ENCODE measurements at places on chromosomes 3 and 15. TPM values are rescaled to one million over a fixed set of nuclear protein-coding genes. Genes with fewer than 3 reads are reported as not detected.
A peak's percentile ranks its signal among the peaks of the same experiment; 100 is the strongest.

GRCh38 chr3:186638259-186638658, 1.9 kb upstream of the FETUB start:
- no peak overlapping the region for H3K27ac ChIP-seq
- H3K36me3 ChIP-seq, result no peaks in the 10 kb centered on the region
- no peak overlapping the region for H3K4me3 ChIP-seq
- no peak for DNase-seq
- peaks cover 19% of the 10 kb centered on the region for H3K4me1 ChIP-seq

- no peaks in the 10 kb centered on the region for H3K27me3 ChIP-seq
- peaks cover 7% of the 10 kb centered on the region for H3K36me3 ChIP-seq
- no peak overlapping the region for H3K4me3 ChIP-seq
These were observed 76.5 kb downstream of the KLF13 start for GRCh38 chr15:31403096-31403495.

Gene ROPN1B
- total RNA-seq, result not detected

Gene A4GNT
- total RNA-seq, result not detected

DNA sequence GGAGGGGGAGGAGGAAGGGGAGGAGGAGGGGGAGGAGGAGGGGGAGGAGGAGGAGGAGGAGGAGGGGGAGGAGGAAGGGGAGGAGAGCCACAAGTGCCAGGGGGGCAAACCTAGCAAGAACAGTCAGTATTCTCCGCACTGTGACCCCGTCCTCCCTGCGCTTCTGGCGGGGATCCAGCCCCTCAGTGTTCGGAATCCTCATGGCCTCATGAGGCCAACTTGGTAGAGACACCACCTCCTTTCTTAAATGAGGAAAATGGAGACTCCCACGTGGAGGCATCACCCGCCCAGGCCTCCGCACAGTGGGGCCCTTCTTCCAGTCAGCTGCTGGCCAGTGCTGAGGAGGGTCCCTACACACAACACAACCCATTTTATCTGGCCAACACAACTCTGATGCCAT, 163.4 kb downstream of the XXYLT1 start:
- no peaks in the 10 kb centered on the region for H3K36me3 ChIP-seq
- DNase-seq, result no peak
- no peaks in the 10 kb centered on the region for H3K27me3 ChIP-seq
- peaks cover 4% of the 10 kb centered on the region for H3K4me1 ChIP-seq

DNA sequence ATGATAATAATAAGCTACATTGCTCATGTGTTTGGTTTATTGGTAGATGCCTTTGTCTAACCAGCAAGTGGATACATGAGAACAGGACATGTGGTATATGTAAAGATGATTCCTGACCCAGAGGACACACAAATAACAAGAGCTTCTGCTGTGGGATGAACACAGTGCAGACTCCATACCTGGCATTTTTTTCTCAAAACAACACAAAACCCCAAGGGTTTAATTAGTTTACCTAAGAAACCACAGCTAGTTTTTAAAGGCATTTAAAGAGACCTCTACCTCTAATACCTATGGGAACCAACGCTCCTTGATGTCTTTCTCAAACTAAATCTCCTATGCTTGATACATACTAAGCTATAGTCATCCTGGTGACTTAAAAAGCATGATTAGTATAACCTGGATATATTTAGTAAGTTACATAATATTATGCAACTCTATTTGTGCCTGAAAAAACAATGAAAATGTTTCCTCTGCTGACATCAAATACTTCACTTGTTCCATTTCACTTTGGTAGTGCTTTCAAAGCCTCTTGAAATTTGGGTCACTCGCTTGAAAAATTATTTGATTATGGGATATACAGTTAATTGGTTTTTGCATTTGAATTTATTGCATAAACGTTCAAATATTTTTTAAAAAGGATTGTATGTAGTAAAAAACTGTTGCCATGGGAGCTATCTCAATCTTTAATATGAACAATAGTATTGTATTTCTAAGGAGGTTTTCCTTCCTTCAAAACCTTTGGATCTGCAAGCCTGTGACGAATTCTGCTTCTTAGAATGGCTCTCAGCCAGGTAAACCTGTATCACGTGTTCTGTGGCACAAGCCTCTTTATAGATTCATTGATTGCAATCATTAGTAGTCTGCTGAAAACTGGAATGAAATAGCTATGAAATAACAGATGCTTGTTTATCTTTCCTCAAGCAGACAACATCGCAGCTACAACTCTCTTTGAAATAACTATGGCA, 233.0 kb upstream of the KCNMB2 start:
- H3K4me3 ChIP-seq, result no peak overlapping the region
- H3K4me1 ChIP-seq, result no peaks in the 10 kb centered on the region
- no peaks in the 10 kb centered on the region for H3K36me3 ChIP-seq
- DNase-seq, result no peak
- no peaks in the 10 kb centered on the region for H3K27me3 ChIP-seq

Gene SCG5
- 1.2 TPM for total RNA-seq

Gene ARPP21
- total RNA-seq, result not detected

DNA sequence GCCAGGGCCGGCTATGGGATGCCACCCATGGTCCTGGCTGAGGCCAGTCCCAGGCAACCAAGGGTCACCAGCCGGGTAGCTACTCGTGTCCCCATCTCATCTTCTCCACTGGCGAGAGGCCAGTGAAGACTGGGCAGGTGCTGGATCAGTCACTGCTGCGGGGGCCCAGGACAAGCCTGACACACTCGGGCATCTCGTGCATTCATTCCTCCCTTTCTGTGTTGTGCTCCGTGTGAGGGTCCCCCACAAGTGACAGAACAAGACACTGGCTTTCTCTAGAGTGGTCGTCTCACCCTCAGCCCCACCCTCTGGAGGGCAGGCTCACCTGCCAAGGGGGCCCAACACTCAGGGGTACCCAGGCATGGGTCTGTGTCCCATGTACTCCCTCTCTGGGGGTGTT, 48.4 kb downstream of the ROPN1B start:
- H3K4me1 ChIP-seq, result no peaks in the 10 kb centered on the region
- H3K27ac ChIP-seq, result no peak overlapping the region
- H3K27me3 ChIP-seq, result no peaks in the 10 kb centered on the region

Gene SAXO2
- 2.8 TPM for total RNA-seq

- peak overlapping the region; percentile 92 for H3K4me3 ChIP-seq
- H3K4me1 ChIP-seq, result peaks cover 30% of the 10 kb centered on the region
- H3K27me3 ChIP-seq, result no peaks in the 10 kb centered on the region
- peak; percentile 92 for DNase-seq
- peaks cover 32% of the 10 kb centered on the region for H3K36me3 ChIP-seq
These were observed 2.0 kb upstream of the BHLHE40 start for GRCh38 chr3:4977001-4977852.

Gene ELL3
- 2.4 TPM for total RNA-seq
